AG10803 (cell line): ENCODE measurements at places on chromosomes 7 and 10.
A peak's percentile ranks its signal among the peaks of the same experiment; 100 is the strongest.

DNA sequence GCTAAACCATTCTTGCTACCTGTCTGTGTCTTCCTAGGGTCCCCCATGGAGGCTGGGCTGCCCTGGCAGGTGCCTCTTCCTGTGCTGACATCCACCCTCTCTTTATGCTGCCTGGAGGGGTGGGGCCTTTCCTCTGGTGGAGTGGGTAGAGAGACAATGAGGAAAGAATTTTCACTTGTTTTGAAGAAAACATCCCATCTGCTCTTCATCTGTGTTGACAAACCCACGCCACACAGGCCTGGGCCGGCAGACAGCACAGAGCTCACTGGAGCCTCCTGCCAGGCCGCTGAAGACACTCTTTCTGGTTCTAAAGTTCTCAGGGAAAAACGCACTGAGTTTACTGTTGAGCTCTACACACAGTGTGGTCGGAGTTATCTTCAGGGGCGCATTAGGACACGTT, 328.2 kb downstream of the GLRX3 start:
- DNase-seq = no peak

DNA sequence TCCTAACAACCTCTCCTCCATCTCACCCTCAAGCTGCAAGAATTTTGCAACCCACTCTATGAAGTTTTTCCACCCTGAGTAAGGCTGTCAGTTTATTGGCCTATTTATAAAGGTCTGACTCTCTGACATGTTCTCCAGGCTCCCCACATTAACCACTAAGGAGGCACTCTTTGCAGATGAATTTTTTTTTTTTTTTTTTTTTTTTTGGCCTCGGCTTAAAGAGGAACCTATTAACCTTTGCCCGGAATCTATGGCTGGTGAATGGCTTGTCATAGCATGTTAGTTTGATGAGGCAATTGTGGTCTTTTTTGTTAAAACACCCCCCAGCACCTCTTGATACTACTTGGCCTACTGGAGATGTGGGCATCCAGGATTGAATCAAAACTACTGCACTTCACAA, 57.1 kb downstream of the TBXAS1 start:
- peak; percentile 13 for DNase-seq

GRCh38 chr10:17021656-17022465, 107.8 kb downstream of the CUBN start:
- DNase-seq = no peak

DNA sequence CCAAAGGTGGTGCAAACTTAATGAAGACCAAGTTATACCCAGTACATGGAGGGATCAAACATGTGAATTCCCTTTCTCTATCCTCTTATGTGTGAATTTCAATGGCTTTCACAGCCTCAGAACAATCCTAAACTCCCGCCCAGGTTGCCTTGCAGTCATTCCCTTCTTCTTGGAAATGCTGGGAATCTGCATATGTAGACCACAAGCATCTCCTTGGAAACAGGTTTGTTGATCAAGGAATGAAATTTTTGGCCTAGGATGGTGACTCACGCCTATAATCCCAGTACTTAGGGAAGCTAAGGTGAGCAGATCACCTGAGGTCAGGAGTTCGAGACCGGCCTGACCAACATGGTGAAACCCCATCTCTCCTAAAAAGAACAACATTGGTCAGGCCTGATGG, 77.8 kb upstream of the ABI1 start:
- no peak for DNase-seq

DNA sequence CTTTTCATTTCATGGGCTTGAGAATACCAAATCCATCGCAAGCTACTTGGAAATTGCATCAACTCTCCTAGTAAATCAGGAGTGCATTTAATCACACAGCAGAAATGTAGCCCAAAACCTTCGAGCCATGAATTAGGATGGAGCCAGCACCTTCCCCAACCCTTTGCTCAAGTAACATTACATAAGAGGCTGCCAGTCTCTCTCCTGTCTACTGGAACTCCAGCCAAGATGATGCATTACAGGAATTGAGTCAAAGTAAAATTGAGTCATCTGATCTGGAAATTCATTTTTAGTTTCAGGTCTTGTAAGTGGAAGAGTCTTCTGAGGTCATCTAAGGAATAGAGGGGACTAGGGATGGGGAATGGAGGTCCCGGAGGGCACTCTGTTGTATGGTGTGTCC, 69.7 kb upstream of the FHIP2A start:
- DNase-seq = peak; percentile 36

DNA sequence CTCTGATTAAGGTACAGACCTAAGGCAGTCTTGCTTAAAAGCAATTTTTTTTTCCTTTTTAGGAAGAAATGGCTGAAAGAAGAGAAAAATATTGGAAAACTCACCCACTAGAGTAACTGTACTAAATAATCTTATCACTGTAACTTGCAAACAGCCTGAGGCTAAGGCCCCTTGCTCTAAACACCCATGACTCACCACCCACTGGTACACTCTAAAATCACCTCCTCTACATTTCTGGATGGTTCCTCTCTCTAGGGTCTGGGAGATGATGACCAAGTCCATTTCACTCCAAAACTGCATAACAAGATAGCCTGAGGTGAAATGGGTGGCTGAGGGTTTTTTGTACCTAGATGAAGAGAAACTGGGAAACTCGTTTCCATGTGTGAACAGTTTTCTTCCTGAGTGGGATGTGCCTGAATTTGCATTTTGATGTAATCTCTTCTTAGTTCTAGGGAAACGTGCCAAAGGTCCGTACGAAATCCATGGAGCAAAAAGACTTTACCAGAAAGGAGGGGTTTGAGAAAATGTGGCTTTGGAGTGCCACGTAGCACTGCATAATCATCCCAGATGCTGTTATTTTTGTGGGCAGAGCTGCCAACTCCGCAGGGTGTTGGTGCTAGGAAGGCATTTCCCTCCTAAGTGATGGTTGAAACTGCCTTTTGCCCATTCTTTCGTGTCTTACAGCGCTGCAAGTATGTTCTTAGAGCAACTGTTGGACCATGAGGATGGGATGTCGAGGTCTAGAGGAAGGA, 113.5 kb upstream of the C10orf90 start:
- no peak for DNase-seq

- DNase-seq = no peak
These were observed 206.8 kb downstream of the CUX1 start for GRCh38 chr7:102024005-102024768.
